Esophagus muscularis mucosa (tissue), 4 donors: ENCODE measurements at places on chromosomes 3 and 15. TPM values are rescaled to one million over a fixed set of nuclear protein-coding genes. Genes with fewer than 3 reads are reported as not detected.
A peak's percentile ranks its signal among the peaks of the same experiment; 100 is the strongest.

Gene ARGFX
- not detected for total RNA-seq

DNA sequence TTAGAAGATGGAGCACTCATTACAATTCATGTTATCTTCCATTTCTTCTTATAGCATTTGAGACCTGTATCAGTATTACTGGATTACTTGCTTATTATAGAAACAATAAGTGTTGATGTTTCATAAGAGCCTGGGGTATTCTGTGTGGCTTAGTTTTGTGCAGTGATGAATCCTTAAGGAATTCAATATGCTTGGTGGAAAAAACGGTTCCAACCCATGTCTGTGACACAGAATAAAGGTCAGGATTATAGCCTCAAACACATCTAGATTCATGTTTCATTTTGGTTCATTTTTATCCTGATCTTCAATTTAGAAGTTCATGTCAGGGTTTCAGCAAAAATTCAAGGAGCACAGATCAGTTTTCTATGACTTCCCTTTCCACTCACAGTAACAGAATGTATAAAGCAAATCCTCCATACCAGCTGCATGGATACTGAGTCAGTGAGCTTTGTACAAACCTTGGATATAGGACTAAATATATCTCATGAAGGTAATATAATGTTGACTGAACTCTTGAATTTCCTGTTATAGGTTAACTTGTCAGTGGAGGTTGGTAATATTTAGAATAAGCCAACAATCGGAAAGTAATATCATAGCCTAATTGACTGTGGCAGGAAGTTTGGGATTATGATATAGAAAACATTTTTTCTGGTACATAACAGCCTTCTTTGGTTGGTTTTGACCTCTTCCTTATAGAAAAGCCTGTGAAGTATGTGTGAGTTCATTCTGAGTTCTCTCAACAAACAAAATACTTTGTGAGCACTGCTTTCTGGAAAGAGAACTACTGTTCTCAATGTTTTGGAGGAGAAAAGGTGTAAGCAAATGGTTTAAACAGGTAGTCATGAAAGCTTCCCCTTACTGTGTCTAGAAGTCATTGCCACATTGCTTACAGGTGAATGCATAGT is 218.2 kb upstream of the TPM1 start:
- DNase-seq = no peak

DNA sequence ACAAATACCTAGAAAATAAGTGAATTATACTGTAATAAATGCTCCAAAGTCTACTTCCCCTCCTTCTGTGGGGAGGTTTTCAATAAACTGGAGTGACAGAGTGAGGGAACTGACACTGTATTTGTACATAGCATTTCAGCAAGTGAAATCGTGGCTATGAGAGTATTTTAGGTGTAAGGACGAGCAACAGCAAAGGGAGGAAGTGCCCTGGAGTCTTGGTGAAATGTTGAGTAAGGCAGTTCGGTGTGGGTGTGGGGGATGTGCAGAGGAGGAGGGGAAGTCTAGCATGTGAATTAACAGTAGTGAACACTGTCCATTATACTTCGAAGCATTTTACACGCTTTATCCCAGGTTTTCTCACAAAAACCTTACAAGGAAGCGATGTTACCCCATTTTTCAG is 18.1 kb upstream of the P2RY13 start:
- DNase-seq = no peak

- DNase-seq = peak; percentile 64
Measured at GRCh38 chr3:138468886-138469285, 34.5 kb downstream of the ESYT3 start.

DNA sequence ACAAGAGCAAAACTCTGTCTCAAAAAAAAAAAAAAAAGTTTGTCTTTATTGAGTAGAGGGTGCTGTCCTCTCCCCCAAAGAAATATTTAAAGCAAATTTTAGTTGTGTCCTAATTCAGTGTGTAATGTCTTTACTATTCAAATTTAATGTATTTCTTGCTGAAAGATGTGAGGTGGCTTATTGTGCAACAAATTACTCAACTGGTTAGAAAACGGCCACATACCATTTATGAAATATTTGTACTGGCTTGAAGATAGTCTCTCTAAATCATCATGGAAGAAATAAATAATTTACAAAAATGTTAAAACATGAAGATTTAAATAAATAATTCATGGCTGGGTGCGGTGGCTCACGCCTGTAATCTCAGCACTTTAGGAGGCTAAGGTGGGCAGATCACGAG is 63.0 kb downstream of the SLTM start:
- no peak for DNase-seq

- DNase-seq = no peak
Measured at GRCh38 chr3:74447221-74447620, 167.2 kb downstream of the CNTN3 start.

DNA sequence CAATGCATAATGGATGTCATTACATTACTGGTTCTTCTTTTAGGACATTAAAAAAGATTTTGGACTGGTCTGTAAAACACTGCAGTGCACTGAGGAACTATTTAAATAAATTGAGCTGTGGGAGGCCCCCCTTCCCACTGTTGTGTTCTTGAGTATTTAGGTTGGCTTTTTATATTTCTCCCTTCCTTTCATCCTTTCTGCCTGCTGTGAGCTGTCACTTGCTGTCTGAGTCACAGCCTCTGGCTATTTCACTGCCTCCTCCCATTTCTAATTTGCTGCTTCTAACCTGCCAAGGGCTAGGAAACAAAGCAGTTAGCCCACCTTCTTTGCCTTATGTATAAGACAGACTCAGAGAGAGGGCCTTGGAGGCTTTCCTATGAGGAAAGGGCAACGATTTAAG is 89.0 kb upstream of the FNDC3B start:
- no peak for DNase-seq

Gene ACOX2
- total RNA-seq = 20.9 TPM

GRCh38 chr3:29307295-29307694 is 26.4 kb downstream of the RBMS3 start:
- no peak for DNase-seq

- DNase-seq = no peak
Measured at GRCh38 chr15:29534378-29534777, 264.8 kb upstream of the NSMCE3 start.

DNA sequence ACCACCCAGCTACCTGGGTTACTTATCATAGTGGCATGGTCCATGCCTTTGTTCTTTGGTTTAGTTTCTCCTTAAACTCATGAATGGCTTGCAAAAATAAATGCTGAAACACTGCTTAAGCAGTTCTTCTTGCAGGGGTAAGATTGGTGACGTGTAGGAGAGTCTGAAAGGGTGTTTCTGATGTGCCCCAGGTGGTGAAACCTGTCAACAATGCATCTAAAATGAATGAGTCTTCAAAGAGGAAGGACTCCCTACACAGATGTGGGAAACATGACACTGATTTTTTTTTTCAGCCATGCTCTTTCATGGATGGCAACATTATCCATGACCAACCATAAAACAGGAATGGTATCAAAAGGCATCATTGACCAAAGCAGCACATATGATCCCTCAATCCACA is 72.0 kb downstream of the KCNH8 start:
- no peak for DNase-seq

DNA sequence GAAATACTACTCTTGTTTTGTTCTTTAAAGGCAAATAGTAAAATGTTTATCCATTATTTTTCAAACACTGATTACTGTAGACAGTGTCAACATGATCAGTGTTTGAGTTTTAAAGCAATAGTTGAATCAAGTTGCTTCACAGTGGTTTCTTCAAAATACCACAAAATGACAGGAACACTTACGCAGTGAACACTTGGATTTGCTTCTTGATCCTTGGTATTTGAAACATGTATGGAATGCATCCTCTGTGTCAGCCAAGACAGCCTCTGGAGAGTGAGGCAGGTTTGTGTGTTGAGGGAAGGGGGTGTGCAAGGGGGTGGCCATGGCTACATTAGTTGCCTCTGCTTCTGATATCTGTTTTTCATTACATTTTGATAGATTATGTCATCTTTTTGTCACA is 413.0 kb downstream of the RBMS3 start:
- DNase-seq = no peak
